GM19239 (cell line): ENCODE measurements at places on chromosomes 4 and X.

GRCh38 chr4:5678977-5679376 lies 29.4 kb downstream of the EVC2 start:
- DNase-seq, result no peak

DNA sequence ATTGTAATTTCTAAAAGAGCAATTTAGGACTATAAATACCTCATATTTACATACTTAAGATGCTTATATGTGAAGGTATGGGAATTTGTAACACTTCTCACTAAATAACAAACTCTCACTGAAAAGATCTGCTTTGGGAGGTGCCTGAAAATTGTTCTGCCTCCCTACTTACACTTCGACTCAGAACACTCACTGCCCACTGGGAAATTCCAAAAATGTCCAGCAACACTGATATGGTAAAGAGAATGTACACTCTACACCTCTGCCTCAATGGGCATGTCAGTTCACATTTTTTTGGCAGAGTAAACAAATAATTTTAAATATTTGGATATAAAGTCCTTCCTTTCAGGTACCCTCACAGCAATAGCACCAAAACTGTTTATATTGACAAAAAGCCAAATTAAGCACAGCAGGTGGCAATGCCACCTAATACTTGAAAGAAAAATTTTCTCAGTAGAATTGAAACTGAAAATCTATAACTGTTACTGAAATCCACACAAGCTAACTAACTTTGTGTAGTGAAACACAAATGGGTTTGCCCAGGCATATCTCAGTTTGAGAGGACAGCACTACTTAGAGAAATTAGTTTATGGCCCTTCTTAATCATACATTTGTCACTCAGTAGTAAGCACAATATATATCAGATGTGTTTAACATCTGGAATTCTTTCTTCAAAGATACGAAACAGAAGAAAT lies 67.1 kb downstream of the PRDM5 start:
- peak; percentile 4 for DNase-seq

- peak; percentile 22 for DNase-seq
These were observed 180.6 kb upstream of the NUDT6 start for GRCh38 chr4:123102897-123103471.

GRCh38 chr4:25513814-25514213 lies 136.8 kb downstream of the ANAPC4 start:
- no peak for DNase-seq

DNA sequence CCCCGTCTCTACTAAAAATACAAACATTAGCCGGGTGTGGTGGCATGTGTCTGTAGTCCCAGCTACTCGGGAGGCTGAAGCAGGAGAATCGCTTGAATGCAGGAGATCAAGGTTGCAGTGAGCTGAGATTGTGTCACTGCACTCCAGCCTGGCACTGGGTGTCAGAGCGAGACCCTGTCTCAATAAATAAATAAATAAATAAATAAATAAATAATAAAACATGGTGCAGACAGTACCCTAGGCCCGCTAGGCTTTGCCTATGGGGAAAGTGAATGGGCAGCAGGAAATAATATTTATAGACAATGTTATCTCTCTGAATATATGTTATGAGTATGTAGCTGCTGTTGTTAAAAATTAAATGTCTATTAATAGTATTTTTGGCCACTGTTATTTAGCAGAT lies 130.4 kb downstream of the LARP7 start:
- DNase-seq, result no peak

- DNase-seq, result no peak
These were observed 46.6 kb downstream of the TSPAN5 start for GRCh38 chr4:98611677-98612317.

- DNase-seq, result no peak
These were observed 369.5 kb downstream of the CHIC1 start for GRCh38 chrX:73932522-73932921.

DNA sequence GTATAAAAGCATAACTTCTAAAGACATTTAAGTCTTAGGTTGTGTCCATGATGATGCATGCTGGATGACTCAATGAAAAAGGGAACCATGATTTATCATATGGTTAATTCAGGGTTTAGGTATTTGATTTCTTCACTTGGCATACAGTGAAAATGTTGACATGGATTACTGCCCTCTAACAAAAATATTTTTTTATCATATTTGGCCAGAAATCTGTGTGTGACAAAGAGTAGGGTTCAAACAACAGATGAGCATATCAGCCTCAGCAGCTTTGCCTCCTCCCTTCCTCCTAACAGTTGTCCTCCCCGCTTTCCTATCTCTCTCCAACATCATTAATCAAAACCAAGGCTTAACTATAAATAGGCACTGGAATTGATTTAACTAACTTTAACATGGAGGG lies 46.3 kb downstream of the ARHGAP6 start:
- DNase-seq, result no peak

DNA sequence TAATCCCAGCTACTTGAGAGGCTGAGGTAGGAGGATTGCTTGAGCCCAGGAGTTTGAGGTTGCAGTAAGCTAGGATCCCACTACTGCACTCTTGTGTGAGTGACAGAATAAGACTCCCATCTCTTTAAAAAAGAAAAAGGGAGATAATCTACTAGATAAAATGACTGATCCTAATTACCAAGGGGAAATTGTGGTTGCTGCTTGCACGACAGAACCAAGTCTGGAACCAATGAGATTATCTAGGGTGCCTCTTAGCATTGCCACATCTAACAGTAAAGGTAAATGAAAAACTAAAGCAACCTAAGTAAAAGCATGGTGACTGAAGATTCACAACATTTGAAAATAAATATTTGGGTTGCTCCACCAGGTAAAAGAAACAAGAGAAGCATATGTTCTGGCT lies 185.1 kb downstream of the PDHA2 start:
- DNase-seq, result no peak

- DNase-seq, result no peak
These were observed 160.0 kb upstream of the NAP1L5 start for GRCh38 chr4:88857588-88857987.

DNA sequence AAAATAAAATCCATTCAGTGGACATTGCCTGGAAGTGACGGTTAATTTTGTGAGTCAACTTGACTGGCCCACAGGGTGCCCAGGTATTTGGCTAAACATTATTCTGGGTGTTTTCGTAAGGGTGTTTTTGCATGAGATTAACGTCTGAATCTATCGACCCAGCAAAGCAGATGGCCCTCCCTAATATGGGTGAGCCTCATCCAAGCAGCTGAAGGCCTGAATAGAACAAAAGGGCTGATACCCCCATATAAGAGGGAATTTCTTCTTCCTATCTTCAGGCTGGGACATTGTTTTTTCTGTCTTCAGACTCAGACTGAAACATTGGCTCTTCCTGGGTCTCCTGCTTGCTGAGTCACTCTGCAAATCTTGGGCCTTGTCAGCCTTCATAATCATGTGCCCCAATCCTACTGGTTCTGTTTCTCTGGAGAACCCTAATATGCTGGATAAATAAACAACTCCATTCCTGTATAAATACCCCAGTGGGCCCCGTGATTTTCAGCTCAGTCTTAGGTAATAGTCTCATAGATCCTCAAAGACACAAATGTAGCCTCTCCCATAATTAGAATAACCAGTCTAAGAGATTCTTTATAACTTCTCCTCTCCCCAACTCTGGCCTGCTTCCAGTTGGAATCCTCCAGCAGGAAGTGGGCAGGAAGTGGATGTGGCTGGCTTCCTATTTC lies 33.1 kb upstream of the DDX3X start:
- no peak for DNase-seq

DNA sequence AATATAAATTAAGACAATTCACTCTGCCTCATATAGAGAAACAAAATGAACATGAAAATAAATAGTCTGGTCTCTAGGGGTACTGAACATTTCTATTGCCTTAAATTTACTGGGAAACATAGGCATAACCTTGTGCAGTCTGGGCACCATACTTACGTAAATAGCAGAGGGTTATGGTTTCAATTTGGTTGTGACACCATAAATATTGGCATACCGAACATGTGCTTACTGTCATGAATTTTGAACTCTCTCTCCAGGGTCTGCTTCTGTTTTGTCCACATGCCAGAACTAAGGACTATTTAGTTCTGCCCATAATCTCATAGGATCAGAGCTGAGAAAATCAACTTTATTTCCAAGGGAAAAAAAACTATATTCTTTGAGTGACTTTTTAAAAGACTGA lies 17.6 kb downstream of the PDGFC start:
- no peak for DNase-seq

DNA sequence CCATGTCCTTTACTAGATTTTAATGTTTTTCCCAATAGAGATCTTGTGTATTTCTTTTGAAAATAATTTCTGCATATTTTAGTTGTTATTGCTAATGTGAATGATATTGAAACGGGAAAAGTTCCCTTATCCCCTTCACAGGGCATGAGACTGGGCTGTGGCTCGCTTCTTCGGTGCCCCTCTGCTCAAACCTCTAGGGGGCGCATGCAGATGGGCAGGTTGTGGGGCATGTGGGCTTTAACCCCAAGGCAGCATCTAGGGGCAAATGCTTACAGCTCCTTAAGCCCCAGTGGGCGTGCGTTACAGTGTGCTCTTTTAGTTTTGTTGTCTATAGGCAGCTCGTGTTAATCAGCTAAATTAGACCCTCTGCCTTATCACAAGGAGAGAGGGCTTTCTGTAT lies 194.7 kb downstream of the OPHN1 start:
- no peak for DNase-seq

DNA sequence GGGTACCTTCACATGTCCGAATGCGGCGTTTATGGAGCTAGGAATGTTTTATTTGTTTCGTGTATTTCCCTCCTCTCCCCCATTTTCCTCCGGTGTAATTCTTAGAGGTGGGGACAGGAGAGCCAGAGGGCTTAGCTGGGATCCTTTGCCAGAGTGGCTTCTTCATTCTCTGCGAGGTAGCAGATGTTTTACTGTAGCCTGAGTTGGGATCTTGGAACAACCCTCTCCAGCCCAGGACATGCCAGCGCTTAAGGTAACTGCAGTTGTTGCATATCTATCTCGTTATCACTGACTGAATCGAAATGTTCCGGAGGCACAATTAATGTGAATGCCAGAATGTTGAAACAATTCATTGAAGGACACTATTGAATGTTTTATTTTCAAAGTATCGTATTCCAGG lies 59.0 kb upstream of the DYNLT3 start:
- DNase-seq, result no peak

DNA sequence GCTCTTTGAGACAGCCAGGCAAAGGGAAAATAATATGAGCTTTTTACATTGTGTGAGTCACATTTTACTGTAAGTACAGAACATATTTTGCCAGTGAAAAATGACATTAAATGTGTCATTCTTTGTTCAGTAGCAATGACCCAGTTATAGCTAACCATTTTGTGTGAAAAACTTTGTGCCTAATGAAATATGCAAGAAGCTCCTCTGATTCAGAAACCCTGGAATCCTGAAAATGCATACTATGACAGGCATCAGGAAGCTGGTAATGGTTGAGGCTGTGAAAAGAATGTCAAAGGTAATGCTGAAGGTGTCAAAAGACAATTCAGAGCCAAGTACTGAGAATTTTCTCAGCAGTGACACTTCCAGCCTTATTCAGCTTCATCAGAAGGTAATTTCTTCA lies 549.5 kb upstream of the SMIM31 start:
- DNase-seq, result no peak

GRCh38 chrX:49247916-49248811 lies 12.9 kb downstream of the CCDC22 start:
- DNase-seq, result no peak

DNA sequence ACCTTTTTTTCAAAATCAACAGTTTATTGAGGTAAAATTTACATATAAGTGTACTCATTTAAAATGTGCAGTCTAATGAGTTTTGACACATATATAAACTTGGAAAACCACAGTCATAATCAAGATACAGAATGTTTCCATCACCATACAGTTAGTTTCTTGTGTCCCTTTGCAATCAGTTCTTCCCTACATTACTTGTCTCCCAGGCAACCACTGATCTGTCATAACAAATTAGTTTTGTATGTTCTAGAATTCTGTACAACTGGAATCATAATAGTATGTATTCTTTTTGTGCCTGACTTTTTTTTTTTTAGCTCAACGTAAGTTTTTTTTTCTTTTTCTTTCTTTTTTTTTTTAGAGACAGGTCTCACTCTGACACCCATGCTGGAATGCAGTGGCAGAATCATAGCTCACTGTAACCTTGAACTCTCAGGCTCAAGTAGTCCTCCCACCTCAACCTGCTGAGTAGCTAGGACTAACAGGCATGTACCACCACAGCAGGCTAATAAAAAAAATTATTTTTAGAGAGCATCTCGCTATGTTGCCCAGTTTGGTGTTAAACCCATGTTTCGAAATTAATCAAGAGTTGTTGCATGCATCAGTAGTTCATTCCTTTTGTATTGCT lies 26.9 kb downstream of the ARFIP1 start:
- DNase-seq, result no peak

GRCh38 chrX:119475389-119476101 lies 7.3 kb downstream of the SLC25A5 start:
- DNase-seq, result no peak

GRCh38 chrX:7115557-7115956 lies 32.0 kb upstream of the STS start:
- no peak for DNase-seq

- DNase-seq, result no peak
These were observed 47.2 kb downstream of the SYNPO2 start for GRCh38 chr4:118935819-118936218.

GRCh38 chr4:6681191-6681590 lies 12.5 kb upstream of the S100P start:
- no peak for DNase-seq
